ENCODE measurements at places on chromosomes 6 and 20.

GRCh38 chr6:35388772-35389352 is 46.5 kb downstream of the PPARD start:
- DNase-seq = no peak

DNA sequence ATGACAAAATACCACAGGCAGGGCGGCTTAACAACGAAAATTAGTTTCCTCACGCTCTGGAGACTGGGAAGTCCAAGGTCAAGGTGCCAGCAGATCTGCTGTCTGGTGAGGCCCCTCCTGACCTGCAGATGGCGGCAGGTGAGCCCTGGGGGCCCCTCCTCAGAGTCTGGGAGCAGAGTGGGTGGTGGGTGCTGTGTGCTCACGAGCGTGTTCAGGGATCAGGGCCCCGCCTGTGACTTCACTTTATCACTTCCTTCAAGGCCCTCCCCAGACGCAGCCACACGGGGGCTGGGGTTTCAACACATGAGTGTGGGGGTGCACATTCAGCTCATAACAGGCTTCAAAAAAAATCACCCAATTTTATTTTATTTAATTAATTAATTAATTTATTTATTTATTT is 39.3 kb downstream of the SLC2A4RG start:
- DNase-seq = no peak

DNA sequence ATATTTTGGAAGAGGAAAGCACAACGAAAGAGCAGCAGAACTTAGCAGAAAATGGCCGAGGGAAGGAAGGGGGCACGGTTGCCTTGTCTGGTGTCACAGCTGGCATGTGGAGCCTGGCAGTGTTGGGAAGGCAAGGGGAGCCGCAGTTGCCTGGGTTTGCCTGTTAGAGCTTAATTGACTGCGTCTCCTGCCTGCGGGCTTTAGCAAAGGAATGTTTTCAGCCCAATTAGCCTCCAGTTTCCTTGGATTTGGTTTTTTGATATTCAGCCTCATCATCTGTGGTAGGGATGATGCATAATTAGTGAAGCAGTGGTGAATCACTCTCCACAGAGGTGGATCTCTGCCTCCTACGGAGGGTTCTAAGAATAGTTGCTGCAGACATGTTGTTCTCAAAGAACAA is 832.6 kb downstream of the QKI start:
- DNase-seq = no peak

DNA sequence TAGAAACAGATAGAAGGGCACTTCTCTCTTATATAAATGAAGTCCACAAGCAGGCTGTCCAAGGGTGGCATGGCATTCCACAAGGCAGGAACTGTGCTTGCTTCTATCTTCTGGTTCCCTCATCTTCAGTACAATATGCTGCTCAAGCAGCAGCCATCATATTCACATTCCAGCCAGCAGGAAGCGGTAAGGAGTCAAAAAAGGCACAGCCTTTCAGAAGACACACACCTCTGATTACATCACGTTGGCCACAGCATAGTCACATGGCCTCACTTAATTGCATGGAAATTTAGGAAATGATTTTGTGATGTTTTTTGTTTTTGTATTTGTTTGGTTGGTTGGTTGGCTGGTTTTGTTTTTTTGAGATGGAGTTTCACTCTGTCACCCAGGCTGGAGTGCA is 19.0 kb downstream of the REM1 start:
- no peak for DNase-seq

- DNase-seq = no peak
Measured at GRCh38 chr6:152575621-152576150, 61.5 kb downstream of the SYNE1 start.

GRCh38 chr20:10986586-10986985 is 312.8 kb upstream of the JAG1 start:
- no peak for DNase-seq

GRCh38 chr20:45419188-45420091 is 3.5 kb downstream of the PIGT start:
- no peak for DNase-seq

DNA sequence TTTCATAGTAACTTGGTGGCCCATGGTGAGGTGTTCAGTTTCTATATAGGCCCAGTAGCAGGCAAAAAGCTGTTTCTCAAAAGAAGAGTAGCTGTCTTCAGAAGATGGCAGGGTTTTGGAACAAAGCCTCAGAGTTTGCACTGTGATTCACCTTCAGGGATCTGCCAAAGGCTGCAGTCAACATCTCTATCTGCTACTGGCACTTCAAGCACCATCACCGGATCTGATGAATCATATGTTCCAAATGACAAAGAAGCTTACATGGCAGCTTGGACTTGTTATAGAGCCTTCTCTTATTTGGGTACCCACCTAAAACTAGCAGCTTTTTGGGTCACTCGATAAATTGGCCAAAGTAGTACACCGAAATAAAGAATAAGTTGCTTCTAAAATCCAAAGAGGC is 39.5 kb downstream of the PKIB start:
- DNase-seq = no peak

GRCh38 chr6:100518588-100518987 is 53.9 kb upstream of the SIM1 start:
- DNase-seq = no peak

DNA sequence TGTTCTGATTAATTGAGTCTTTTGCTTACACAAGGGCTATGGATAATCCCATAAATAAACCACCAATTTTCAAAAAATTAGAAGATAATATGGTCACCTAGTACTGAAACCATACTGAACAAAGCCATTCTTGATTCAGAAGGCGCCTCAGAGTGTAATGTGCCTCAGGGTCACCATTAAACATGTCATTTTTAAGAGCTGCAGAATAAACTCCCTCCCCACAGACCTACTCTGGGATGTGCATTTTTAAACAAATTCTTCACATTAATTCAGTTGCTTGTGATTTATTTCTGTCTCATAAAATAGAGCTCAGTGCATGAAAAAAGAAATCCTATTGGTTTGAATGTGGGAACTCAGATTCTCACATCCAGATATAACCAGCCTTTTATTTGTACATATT is 202.1 kb upstream of the HEY2 start:
- no peak for DNase-seq

- DNase-seq = no peak
Measured at GRCh38 chr6:84897988-84898594, 133.7 kb upstream of the TBX18 start.
